ENCODE measurements at places on chromosomes 16 and 17.

DNA sequence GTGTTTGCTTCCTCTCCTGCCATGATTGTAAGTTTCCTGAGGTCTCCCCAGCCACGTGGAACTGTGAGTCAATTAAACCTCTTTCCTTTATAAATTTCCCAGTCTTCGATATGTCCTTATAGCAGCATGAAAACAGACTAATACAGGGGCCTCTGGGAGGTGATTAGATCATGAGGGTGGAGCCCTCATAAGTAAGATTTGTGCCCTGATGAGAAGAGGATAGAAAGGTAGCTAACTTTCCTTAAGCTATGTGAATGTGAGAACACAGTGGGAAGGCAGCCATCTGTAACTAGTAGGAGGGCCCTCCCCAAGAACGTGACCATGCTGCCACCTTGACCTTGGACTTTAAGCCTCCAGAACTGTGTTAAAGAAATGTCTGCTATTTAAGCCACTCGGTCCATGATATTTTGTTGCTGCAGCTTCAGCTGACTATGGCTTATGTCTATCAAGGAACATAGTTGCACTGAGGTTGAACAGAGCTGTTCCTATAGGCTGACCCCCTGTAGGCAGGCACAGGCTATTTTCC lies 30.7 kb downstream of the WWOX start:
- no peak for DNase-seq

GRCh38 chr17:6172642-6173330 lies 102.6 kb downstream of the WSCD1 start:
- no peak for DNase-seq

DNA sequence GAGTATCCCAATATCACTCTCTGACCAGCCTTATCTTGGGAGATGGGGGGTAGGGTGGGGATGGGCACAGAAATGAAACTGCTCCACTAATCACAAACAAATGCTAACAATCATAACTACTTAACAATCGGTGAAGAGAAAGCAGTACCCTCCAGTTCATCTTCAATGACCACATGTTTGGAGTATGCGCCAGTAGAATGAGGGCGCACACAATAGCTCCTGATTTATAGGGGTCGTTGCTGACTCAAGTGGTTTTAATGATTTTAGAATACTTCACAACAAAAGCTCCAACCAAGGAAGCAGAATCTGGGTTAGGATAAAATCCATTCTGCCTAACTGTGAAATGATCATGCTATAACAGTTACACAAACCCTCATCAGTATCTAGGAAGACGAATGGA lies 184.4 kb downstream of the AATF start:
- DNase-seq: no peak

DNA sequence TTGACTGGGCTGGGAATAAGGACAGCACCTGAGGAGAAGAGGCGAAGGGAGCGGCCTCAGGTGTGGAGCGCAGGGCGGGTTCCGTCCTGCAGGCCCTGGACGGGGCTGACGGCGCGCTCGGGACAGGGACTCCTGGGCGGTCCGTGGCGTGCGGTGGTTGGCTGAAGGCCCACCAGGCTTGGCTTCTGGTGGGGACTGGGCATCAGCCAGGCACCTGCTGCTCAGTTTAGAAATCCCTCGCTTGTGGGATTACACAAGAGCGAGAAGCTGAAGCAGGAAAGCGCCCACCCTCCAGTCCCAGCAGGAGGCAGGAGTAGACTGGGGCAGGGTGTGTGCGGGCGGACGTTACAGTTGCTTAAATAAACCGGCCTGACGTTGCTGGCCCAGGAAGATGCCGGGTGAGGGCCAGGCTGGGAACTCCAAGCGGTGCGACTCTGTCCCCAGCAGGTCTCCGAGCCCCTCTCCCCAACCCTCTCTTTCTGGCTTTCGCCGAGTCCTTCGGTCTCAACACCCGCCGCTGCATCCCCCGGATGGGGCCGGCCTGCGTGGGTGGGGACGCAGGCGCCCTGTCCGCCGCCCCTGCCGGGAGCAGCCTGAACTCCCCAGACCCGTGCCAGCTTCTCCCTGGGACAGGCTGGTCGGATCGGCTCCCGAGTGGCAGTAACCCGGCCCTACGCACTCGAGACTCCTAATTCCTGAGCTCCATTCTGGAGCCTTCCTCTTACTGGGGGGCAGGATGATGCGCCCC lies 639 bp downstream of the MIF4GD start:
- peak; percentile 68 for DNase-seq

- DNase-seq: no peak
Observed at GRCh38 chr16:86395477-86395876, 114.8 kb upstream of the FOXF1 start.

GRCh38 chr17:13351046-13351445 lies 250.7 kb downstream of the HS3ST3A1 start:
- DNase-seq: no peak

DNA sequence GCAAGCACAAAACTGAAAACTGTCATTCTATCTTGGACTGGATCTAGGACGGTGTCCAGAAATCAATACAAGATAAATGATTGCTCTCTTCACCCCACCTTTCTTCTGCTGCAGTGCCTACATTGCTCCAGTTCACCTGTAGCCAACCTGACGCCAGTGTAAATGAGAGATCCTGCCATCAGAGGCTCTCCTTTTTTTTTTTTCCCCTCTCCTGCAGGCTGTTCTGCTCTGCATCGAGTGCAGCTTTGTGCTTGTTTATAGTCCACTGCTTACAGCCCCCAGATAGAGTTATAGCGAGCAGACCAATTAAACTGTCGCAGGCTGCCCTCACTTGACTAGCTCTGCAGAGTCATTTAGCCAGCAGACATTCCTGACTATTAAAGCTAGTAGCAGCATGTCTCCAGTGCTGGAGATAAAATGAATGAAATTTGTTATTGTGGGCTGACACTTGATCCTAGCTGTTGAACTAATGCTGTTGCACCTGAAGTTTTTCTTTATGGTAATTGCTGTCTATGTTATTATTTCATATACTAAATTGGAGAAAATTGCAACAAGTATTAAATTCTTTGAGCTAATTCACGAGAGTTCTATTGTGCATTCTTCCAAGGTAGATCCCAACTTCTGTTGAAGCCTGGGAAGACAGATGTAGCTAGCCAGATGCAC lies 257.1 kb downstream of the FTO start:
- no peak for DNase-seq

DNA sequence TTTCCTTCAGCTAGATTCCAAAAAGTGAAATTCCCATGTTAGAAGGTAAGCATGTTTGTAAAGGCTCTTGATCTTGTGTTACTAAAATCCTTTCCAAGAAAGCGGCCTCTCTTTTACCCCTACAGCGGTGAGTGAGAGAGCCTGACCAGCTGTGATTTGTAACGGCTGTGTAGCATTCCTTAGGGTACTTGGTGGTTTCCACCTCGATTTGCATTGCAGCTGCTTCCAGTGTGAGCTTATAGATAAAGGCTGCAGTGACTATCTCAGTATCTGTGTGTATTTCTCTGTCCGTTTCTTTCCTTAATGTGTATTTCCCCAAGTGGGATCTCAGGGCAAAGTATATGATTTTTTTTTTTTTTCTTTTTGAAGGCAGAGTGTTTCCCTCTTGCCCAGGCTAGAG lies 169.4 kb downstream of the SNX29 start:
- no peak for DNase-seq

- peak; percentile 86 for DNase-seq
Observed at GRCh38 chr17:8954339-8954738, 11.2 kb downstream of the PIK3R5 start.

GRCh38 chr17:8117367-8117979 lies 841 bp downstream of the ALOXE3 start:
- no peak for DNase-seq

DNA sequence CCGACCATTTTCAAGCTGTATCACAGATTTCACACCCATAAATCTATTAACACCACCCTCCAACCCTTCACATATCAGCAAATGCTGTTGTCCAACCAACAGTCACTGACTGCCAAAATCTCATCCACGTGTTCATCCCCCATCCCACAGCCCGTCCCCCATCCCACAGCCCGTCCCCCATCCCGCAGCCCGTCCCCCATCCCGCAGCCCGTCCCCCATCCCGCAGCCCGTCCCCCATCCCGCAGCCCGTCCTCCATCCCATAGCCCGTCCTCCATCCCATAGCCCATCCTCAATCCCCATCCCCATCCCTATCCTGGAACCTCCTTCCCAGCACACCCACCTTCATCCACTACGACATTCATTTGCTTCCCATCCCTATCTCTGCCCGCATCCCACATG lies 14.1 kb downstream of the DLG4 start:
- DNase-seq: no peak

- no peak for DNase-seq
Observed at GRCh38 chr16:82761236-82761635, 134.5 kb downstream of the CDH13 start.

- no peak for DNase-seq
Observed at GRCh38 chr16:49019081-49019633, 262.5 kb downstream of the CBLN1 start.

DNA sequence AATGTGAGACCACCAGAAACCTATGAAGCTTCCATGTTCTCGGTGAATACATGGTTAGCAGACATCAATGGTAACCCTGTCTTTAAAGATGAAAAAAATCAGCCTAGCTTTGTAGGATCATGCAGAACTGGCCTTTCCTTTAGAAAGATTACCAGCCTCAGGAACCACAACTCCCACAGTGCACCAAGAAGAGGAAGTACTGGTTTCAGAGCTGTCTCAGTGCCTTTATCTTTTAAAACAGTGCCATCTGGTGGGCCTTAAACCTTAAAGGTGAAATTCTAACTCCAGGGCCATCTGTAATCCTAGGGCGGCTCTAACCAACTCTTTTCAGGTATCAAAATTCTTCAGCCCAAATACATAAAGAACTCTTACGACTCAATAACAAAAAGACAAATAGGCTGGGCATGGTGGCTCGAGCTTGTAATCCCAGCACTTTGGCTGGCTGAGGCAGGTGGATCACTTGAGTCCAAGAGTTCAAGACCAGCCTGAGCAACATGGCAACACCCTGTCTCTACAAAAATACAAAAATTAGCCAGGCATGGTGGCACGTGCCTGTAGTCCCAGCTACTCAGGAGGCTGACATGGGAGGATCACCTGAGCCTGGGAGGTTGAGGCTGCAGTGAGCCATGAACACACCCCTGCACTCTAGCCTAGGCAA lies 5.4 kb downstream of the ATPAF2 start:
- DNase-seq: no peak

DNA sequence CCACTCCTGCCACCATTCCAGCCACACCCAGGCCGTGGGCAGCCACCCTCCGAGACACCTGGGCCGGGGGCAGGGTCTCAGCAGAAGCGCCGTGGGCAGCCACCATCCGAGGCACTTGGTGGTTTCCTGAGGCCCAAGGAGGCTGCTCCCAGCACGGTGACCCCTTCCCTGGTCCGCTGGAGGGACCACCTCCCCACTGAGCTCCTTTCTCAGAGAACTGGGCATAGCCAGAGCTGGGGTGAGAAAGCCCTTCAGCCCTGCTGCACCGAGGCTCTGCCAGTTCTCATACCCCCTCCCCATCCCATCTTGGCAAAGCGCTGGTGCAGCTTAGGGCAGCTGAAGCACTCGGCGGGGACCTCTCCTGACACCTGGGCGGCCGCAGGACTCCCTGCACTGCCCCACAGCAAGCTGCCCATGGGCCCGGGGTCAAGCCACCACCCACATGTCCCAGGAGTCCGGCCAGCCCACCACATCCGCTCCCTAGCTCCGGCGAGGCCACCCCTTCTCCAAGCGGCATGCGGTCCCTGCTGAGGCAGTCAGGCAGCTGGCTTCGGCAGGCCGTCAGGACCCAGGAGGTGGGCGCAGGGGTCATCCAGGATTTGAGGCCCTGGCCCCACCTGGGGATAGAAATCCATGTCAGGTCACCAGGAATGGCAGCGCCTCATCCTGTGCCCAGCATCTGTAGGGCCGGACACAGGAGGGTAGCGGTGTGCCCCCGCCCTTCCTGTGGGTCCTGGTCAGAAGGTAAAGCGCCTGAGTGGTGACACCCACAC lies 1.3 kb upstream of the CYBA start:
- DNase-seq: no peak

- no peak for DNase-seq
Observed at GRCh38 chr17:8056976-8057625, 18.2 kb downstream of the ALOX15B start.

GRCh38 chr16:53944025-53944424 lies 240.1 kb downstream of the FTO start:
- DNase-seq: no peak

- DNase-seq: no peak
Observed at GRCh38 chr17:82973456-82974135, 105.8 kb upstream of the METRNL start.

DNA sequence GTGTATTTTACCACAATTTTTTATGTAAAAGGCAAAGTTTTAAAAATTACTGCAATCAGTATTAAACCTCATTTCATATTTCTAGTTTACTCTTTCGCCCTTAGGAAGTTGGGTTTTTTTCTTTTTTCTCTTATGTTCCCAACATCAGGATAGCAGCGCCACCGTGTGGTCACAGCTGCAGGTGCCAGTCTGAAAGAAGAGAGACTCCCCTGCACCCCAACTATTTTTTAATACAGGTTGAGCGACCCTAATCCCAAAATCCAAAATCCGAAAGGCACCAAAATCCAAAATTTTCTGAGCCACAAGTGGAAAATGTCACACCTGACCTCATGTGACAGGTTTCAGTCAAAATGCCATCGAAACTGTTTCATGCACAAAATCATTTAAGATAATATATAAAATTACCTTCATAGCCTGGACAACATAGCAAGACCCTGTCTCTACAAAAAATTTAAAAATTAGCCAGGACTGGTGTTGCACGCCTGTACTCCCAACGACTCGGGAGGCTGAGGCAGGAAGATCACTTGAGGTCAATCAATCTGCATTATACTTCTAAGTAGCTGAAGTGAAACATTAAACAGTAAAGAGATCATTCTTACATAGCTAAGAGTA lies 21.8 kb upstream of the ASGR2 start:
- peak; percentile 60 for DNase-seq

GRCh38 chr17:35161281-35161761 lies 13.7 kb downstream of the UNC45B start:
- no peak for DNase-seq

DNA sequence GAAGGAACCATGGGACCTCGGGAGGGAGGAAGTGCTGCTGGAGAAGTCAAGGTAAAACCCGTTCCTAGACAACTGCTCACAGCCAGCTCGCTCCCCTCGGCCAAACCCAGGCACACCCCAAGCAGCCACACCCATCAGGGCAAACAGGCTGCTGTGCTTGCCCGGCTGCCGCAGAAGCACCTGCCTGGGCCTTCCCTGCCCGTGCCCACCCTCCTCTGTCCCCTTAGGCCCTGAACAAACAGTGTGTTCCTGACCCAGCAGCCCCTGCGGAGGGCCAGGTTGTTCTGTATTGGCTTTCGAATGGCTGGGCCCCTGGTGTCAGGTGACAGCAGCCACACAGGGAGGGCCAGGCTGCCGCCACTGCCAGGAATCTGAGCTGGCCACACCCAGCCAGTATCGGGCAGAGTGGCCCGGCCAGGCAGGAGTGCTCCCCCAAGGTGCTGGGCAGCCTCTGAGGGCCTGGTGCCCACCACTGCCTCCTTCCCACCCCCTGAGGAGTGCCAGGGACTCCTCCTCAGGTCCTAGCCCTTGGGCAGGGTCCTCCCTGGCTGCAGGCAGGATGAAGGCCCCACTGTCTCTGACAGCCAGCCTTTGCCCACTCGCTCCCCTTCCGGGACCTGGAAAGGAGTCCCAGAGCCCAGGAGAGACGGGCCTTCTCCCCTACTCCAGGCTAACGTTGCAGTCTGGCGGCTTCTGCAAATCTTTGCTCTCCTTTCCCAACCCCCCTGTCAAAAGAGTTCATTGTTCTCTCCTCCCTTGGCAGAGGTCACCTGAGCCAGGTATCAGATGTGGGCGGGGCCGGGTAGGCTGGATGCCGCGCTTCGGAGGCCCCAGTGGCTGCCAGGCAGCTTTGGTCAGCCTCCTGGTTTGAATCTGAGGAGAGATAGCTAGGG lies 24.0 kb downstream of the LLGL2 start:
- no peak for DNase-seq

GRCh38 chr17:77839698-77840512 lies 118.6 kb upstream of the TNRC6C start:
- no peak for DNase-seq

- no peak for DNase-seq
Observed at GRCh38 chr17:57370619-57371018, 114.3 kb downstream of the MSI2 start.
